ENCODE measurements at places on chromosomes 16 and 17.

- peak; percentile 85 for DNase-seq
Observed at GRCh38 chr17:7579001-7579833, at the start of gene CD68. Gene CD68, plus strand, starts transcription at chr17:7579638. Its CDS starts 40 bp downstream, at chr17:7579678.

GRCh38 chr17:17356149-17356930, 53.2 kb downstream of the NT5M start:
- peak; percentile 75 for DNase-seq

GRCh38 chr16:67928561-67929364, 2.9 kb downstream of the CTRL start:
- DNase-seq, result peak; percentile 85

DNA sequence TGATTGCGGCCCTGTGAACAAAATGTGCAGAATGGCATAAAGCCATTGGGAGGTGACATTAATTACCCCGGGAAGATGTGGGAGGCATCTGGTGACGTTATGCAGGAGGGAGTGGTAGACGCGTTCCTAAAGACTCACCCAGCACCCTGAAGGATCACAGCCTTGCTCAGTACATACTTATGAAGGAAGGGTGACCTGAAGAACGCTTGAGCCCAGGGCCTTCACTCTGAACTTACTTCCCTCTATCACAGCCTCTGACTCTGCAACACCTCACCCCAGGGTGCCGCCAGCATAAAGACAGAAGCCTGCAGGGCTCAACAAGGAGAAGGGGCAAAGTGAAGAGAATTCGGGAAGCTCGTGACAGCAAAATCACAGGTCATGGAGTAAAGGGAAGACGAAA, 9.4 kb downstream of the MFSD6L start:
- DNase-seq, result no peak

- DNase-seq, result no peak
Observed at GRCh38 chr17:81978524-81979298, 1.3 kb downstream of the ASPSCR1 start.

DNA sequence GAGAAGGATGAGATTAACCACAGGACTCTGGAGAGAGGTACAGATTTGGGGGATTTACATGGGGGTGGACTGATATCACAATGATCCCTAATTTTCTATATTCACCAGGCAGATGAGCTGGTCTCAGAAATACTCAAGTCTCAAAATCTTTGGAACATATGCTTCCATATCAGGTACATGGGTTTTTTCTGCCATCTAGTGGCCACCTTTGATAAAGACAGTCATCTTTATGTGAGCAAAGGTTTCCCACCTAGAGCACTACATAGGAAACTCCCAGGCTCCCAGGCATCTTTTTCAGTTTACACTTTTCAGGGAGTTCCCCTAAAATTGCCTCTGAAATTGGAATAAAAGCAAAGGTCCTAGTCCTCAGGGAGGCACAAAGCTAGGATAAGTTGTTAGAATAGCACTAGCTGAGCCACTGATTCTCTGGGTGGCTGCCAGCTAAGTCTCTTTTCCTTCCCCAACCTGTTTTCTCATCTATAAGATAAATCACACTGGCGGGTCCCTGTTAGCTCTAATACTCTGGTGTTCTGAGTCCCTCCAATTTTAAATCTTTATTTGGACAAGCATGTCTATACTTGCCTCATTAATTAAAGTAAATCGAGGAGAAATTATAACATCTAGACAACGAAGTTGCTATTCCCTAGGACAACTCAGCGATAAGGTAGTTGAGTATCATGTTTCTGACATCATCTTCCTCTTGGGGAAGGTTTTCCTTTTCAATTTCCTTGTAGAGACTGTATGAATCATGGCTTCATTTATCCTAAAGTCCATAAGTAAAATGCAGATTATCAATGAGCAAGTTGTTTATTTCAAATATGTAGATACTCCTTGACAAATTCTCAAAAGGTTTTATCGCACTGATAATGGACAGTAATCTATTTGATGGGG, 19.0 kb upstream of the MON1B start:
- no peak for DNase-seq

- peak; percentile 52 for DNase-seq
Observed at GRCh38 chr17:66727634-66728570, 107.0 kb upstream of the CACNG5 start.

- no peak for DNase-seq
Observed at GRCh38 chr16:57379579-57379978, 7.3 kb downstream of the CX3CL1 start.

GRCh38 chr16:75216127-75216526, 2.7 kb upstream of the CTRB1 start:
- no peak for DNase-seq

- DNase-seq, result no peak
Observed at GRCh38 chr17:4951486-4951885, 567 bp downstream of the ENO3 start.

- DNase-seq, result no peak
Observed at GRCh38 chr17:64368277-64368676, 22.4 kb downstream of the PECAM1 start.

- DNase-seq, result no peak
Observed at GRCh38 chr16:2936436-2937011, 24.8 kb downstream of the FLYWCH1 start.

DNA sequence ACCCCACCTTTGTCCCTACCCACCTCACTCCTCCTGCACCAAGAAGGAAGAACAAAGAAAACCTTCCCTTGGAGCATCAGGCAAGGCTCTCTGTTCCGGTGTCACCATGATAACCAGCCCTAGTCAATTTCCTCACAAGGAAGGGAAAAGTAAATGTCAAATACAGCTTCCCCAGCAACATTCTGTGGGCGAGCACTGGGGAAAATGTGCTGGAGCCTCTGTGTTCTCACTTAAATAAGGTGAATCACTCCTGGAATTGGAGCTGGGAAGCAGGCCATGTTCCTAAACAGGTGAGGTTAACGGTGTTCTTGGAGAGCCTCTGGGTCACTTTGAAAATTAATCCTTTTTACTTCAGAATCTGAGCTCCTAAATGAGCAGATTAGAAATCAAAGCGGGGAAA, 427.9 kb upstream of the ERCC4 start:
- DNase-seq, result no peak

- no peak for DNase-seq
Observed at GRCh38 chr16:26993963-26994362, 72.8 kb upstream of the C16orf82 start.

GRCh38 chr17:79919164-79919585, 79.9 kb upstream of the CBX4 start:
- DNase-seq, result no peak

GRCh38 chr17:28765038-28765437, 21.2 kb downstream of the TRAF4 start:
- DNase-seq, result no peak

DNA sequence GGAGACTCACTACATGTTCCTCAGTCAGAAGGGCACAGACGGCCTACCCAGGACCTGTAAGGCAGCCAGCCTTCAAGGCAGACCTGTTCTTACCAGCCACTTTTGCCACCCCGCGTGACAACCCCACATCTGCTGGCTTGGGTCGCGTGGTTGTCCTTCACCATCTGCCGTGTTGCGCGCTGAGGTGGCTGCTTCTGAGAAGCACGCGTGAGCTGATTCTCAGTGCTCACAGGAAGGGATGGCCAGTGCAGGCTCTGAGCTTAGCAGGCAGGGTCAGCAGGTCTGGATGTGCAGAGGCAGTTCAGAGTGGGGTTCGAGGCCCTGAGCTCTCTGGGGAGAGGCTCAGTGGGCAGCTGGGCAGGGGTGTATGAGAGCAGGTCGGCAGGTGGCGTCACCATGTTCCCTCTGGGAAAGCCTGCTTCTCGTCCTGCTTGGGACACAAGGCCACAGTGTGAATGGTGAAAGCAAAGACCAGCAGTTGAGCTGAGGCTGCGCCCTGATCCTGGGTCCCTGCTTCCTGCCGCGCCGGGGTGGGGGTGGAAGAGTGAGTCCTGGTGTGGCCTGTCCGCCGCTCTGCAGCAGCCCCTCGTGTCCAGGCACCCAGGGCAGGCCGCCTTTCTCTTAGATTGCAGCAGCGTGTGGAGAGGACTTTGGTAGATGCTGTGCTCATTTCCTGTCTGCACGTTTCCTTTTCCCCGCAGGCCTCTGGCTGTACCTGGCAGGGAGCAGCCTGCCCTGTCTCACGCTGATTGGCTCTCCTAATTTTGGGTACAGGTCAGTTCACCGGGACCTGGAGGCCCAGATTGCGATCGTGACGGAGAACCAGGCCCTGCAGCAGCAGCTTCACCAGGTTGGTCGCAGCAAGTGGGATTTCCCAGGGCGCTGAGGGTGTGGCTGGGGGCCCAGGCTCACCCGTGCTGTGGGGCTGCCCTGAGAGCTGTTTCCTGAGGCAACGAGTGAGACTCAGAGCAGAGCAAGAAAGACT, 36.0 kb downstream of the PGS1 start:
- DNase-seq, result peak; percentile 51

GRCh38 chr16:88883117-88883895, 16.8 kb upstream of the PABPN1L start:
- no peak for DNase-seq

DNA sequence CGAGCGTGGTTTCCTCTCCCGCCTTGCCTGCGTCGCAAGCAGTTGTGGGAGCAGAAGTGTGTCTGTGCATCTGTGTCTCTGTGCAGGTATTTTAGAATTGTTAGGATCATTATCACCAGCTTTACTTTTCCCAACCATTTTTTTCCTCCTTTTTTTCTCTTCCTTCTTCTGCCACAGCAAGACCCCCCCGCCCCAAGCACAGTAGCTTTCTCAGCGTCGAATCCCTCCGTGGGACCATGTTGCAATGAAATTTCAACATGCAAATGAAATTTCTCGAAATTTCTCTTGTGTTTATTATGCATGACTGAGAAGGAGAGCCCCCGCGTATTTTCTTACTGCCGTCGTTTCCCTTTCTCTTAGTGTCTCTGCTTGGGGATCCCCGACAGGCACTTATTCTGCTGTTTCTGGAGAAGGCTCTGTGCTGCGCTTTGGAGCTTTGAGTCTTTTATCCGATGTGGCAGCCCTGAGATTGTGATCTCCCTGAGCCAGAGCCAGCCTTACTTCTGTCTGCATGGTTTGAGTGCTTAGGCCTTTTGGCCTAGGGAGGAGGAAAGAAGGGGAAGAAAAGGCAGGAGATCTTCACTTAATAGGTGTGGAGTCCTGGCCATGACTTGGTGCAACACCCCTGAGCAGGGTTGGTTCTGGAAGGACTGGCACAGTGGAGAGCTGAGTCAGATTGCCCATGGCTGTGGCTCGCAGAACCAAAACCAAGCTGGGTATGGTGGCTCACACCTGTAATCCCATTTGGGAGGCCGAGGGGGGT, 5.0 kb downstream of the ARMC7 start:
- DNase-seq, result no peak

DNA sequence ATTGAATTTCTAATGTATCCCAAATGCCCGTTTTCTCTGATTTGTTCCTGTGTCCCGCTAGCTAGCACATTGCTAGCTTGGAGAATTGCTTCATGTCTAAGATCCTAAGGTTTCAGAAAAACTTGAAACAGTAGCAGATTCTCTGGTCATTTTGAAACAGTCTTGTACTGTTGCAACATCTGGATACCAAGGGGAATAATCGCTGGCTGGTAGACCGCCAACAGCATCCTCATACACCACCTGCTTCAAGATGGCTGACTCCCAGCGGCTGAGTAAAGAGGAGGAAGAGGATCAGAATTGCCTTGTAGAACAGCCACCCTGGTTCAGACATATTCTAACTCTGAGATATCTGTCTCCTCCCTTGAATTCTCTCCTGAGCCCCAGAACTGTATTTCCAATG, 226.7 kb upstream of the ELAC2 start:
- DNase-seq, result no peak

- DNase-seq, result no peak
Observed at GRCh38 chr16:74738113-74738541, 36.5 kb downstream of the FA2H start.

DNA sequence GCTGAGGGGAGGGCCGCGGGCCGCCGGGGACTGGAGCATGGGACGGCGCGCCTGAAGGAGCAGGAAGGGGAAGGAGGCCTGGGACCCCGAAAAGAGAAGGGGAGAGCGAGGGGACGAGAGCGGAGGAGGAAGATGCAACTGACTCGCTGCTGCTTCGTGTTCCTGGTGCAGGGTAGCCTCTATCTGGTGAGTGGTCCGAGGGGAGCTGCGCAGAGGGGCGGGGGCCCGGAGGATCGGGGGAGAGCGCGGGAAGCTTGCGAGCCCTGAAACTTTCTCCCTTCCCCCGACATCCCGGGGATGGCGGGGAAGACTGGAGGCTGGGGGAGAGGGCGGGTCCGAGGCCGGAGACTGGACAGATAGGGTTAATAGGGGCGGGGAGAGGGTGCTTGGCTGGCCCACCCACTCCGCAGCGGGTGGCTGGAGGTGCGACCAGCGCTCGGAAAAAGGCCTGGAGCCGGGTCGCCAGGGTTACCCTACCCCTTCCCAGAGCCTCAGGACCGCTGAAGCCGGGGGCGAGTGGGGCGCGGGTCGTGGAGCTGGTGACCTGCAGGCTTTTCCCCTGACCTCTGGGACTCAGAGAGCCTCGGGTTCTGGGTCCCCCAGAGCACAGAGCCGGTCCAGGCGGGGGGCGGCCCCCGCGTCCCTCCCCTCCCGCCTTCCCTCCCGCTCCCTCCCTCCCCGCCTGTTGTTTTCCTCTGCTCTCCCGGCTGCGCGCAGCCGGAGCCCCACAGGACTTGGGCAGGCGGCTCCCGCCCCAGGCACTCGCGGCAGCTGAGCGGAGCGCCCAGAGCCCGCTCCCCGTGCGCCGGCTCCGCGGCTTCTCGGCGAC, 631 bp downstream of the NXPH3 start:
- peak; percentile 28 for DNase-seq

GRCh38 chr16:50666658-50667496, 14.2 kb downstream of the SNX20 start:
- peak; percentile 72 for DNase-seq

GRCh38 chr17:71677439-71677838, 443.4 kb upstream of the SOX9 start:
- DNase-seq, result no peak

DNA sequence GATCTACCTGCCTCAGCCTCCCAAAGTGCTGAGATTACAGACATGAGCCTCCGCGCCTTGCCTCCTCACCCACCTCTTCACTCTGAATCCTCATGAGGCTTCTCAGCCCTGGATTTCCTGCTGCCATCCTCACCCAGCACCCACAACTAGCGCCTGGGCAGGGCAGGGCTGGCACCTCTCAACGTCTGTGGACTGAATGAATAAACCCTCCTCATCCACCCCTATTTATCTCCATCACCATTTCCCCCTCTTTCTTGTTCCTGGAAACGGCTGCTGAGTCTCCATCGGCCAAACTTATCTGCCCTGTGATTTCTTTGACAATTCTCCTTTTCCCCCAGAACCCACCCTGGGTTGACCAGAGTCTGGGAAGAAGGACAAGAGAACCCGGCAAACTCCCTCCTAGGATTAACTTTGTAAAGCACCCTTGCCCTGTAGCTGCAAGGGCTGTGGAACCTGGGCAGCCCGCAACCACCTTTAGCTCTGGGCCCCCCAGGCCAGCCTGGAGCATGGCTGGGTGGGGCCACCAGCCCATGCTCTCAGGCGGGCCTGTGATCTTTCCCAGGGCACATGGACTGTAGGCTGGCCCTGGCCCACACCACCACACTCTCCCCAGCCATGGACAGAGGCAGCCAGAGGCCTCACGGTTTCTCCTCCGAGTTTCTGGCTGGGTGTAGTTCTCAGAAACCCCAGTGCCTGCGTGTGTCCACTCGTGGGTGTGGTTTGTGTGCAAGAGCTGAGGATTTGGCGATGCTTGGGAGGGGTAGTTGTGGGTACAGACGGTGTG, 2.4 kb downstream of the SPN start:
- peak; percentile 43 for DNase-seq
